ENCODE measurements at places on chromosomes 1 and 21.

DNA sequence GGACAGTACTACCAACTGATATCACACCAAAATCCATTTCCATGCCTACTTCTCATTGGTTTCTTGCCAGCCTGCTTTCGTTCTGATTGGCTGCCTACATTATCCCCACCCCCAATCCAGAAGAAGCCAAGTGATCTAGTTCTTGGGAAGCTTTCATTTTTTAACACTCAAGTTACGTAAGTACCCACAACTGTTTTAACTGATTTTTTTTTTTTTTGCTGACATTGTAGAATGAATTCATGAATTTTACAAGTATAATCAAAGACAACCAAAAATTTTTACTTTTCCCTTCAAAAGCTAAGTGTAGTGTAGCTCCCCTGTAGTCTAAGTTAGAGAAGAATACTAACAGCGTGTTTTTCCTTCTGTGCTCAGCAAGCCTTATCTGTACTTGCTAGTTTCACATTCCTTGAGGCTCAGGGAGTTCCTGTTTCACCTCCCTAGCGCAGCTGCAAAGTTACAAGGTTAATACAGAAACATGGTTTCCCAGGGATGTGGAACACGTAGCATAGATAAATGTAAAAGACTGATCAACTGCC lies at the start of gene SLC9C2:
Gene SLC9C2, minus strand, starts transcription at position 17 of the 536 bp plus-strand sequence. CDS start 1,296 bp downstream, outside the sequence.
- peak; percentile 4 for DNase-seq

GRCh38 chr1:39158327-39159086 lies 46.0 kb upstream of the MACF1 start:
- no peak for DNase-seq

- no peak for DNase-seq
These were observed 97.4 kb upstream of the KCNJ15 start for GRCh38 chr21:38159355-38159754.

- no peak for DNase-seq
These were observed 73.1 kb downstream of the MATN1 start for GRCh38 chr1:30650038-30650967.

GRCh38 chr1:232372841-232373440 lies 257.0 kb downstream of the SIPA1L2 start:
- DNase-seq: no peak

GRCh38 chr1:205438213-205439158 lies 16.6 kb upstream of the LEMD1 start:
- peak; percentile 22 for DNase-seq

GRCh38 chr1:30192969-30193630 lies 530.3 kb downstream of the MATN1 start:
- no peak for DNase-seq

DNA sequence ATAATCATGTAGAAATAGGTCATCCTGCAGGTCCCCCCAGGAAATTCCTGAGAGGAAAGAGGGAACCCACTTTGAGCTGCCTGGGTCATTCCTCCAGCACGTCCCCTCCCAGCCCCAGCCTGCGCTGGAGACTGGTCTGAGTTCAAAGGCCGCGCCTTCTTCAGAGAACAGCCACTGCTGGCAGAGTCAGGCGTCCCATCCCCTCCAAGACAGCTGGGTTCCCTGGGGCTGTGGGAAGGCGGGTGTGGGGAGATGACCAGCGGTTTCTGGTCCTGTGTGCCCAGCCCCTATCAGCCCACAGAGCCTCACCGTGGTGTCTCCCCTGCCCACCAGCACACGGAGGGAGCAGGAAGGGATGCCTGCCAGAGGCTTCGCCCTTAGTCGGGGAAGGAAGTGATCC lies 18.0 kb upstream of the TRAPPC10 start:
- DNase-seq: no peak

DNA sequence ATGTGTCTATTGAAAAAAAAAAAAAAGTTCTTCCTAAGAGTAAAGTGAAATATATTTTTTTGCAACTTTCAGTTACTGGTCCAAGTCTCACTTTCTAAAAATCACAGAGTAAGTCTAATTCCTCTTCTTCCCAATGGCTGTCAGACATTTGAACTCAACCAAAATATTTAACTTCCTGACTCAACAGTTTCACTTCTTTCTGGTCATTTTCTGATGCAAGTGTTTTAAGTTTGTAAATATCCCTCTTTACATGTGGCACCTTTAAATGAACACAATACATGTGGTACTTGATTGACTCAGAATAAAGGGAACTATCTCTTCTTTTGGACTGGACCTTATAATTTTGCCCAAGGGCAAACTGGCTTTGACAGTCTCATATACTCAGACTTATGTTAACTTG lies 76.7 kb downstream of the ASH1L start:
- DNase-seq: no peak

All from skeletal muscle cell (primary cell).